ENCODE measurements at places on chromosomes 6 and 20. TPM values are rescaled to one million over a fixed set of nuclear protein-coding genes. Genes with fewer than 3 reads are reported as not detected.

The DTNBP1 gene
- 6.2 TPM for total RNA-seq

The SLC22A2 gene
- not detected for total RNA-seq

The COL9A3 gene
- total RNA-seq, result 0.65 TPM

The BIRC7 gene
- total RNA-seq, result not detected

The HRH3 gene
- not detected for total RNA-seq

The WFDC5 gene
- total RNA-seq, result not detected

The ZNF512B gene
- total RNA-seq, result 18.9 TPM

The TGM2 gene
- 938 TPM for total RNA-seq

The HLA-DMB gene
- 0.96 TPM for total RNA-seq

The FNDC11 gene
- 1.3 TPM for total RNA-seq

The RRBP1 gene
- total RNA-seq, result 94.7 TPM

The CRISP3 gene
- not detected for total RNA-seq

The BHLHE23 gene
- total RNA-seq, result not detected

The CDS2 gene
- 67.2 TPM for total RNA-seq

The TMEM74B gene
- total RNA-seq, result 1.1 TPM

The MRPL2 gene
- total RNA-seq, result 26.5 TPM

The SLC35F1 gene
- under 0.01 TPM for total RNA-seq

The DEFB132 gene
- not detected for total RNA-seq

The TUBB2B gene
- total RNA-seq, result 5.6 TPM

The KIF25 gene
- not detected for total RNA-seq

The FAM209A gene
- total RNA-seq, result not detected

The PCSK2 gene
- not detected for total RNA-seq

The SLA2 gene
- not detected for total RNA-seq
